NT2/D1 (cell line): ENCODE measurements at places on chromosomes 12 and 14.

GRCh38 chr12:77724367-77724957, 106.2 kb upstream of the NAV3 start:
- peak; percentile 11 for DNase-seq

DNA sequence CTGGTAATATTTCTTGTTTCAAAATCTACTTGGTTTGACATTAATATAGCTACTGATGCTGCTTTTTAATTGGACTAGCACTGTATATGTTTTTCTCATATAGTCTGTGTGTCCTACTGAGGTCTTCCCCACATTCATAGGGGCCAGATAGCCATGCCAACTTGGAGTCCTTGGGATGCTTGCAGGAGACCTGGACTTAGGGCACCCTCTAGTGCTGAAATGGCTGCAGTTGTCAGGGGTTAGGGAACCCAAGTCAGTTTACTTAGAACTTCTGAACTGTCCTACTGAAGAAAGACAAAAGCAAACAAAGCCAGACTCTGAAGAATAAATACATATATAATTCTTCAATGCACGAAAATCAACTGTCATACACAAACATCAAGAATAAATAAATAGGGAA, 279.9 kb upstream of the SYT1 start:
- DNase-seq: peak; percentile 64

DNA sequence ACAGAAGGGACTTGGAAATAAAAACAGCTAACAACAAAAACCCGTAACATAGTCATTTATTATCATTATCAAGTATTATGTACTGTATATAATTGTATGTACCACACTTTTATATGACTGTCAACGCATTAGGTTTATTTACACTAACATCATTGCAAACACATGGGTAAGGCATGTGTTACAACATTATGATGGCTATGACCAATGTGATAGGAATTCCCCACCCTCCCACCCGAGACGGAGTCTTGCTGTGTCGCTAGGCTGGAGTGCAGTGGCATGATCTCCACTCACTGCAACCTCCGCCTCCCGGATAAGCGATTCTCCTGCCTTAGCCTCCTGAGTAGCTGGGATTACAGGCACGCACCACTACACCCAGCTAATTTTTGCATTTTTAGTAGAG, 82.6 kb downstream of the ERC1 start:
- DNase-seq: no peak

- no peak for DNase-seq
These were observed 700.5 kb upstream of the STXBP6 start for GRCh38 chr14:25750436-25750835.

- no peak for DNase-seq
These were observed 33.6 kb downstream of the AACS start for GRCh38 chr12:125098676-125099408.

DNA sequence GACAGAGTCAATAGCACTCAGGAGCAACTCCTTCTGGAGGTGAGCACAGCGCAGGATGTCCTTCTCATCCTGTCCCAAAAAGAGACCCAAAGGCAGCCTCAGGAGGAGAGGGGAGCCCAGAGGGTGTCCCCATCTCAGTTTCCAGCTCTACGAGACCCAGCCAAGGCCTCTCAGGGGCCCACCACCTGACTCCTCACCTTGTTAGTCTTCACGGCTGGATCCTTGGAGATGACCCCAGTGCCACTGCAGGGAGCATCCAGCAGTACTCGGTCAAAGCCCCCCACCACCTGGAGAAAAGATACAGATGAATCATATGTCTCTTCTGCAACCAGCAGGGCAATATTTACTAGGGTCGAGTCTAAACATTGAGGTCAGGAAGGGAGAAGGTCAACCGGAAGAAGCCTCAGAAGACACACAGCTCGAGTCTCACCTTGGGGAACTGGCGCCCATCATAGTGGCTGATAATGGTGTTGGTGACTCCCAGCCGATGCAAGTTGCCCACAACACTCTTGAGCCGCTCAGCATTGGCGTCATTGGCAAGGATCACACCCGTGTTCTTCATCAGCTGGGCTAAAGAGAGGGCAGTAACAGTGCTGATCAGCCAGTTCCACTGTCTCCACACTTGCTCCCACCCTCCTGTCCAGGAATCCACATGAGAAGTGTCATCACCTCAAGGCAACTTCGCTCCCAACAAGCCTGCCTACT, 4.8 kb upstream of the IFFO1 start:
- no peak for DNase-seq

GRCh38 chr12:120693848-120694247, 6.9 kb downstream of the MLEC start:
- peak; percentile 82 for DNase-seq

DNA sequence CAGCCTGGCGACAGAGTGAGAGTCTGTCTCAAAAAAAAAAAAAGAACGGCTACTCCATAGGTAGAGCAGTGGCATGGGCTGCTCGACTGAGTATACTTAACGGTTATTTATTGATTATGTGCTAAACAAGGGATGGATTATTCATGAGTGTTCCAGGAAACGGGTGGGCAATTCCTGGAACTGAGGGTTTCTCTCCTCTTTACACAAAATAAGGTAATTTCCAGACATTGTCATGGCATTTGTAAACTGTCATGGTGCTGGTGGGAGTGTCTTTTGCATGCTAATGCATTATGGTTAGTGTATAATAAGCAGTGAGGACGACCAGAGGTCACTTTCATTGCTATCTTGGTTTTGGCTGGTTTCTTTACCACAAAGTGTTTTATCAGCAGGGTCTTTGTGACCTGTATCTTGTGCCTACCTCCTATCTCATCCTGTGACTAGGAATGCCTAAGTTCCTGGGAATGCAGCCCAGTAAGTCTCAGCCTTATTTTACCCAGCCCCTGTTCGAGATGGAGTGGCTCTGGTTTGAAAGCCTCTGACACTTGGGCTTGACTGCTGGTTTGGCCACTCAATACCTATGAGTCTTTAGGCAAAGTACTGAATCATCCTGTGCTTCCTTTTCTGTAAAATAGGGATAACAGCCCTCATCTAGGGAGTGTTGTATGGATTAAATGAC, 3.2 kb downstream of the DGLUCY start:
- no peak for DNase-seq

DNA sequence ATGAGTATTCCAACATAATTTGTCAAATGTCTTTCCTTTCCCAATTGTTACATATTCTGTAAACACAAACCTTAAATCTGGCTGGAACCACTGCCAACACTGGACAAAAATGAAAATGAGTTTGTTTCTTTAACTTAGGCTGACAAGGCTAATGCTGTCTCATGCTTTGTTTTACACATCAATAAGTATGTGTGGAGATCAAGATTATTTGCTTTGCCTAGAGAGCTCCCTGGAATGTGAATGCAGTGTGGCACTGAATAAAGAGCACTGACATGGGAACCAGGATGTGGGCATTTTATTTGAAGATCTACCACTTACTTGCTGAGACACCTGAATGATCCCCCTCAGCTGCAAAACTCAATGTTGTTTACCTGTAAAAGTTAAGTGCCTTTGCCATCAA, 61.7 kb downstream of the RALGAPA1 start:
- no peak for DNase-seq

- no peak for DNase-seq
These were observed 18.4 kb downstream of the NR2C1 start for GRCh38 chr12:95055057-95055456.

DNA sequence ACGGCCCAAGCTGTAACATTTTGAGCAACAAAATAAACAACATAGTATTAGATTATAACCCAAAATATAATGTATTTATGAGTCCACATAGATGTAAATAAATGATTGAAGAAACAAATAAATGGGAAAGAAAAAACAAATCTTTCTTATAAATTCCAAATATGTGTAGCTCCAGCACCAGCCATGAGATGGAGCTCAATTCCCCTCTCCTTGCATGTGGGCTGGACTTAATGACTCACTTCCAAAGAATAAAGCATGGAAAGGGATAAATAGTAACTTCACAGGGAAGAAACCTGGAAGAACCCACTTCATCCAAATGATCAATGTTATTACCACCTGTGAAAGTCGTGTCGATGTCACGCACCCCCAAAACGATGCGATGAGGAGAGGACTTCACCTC, 158.8 kb downstream of the RPAP3 start:
- DNase-seq: peak; percentile 16
